CD4-positive, alpha-beta T cell treated with Interleukin-15 for 4 hours (primary cell): ENCODE measurements at places on chromosomes 12 and 14.
A peak's percentile ranks its signal among the peaks of the same experiment; 100 is the strongest.

DNA sequence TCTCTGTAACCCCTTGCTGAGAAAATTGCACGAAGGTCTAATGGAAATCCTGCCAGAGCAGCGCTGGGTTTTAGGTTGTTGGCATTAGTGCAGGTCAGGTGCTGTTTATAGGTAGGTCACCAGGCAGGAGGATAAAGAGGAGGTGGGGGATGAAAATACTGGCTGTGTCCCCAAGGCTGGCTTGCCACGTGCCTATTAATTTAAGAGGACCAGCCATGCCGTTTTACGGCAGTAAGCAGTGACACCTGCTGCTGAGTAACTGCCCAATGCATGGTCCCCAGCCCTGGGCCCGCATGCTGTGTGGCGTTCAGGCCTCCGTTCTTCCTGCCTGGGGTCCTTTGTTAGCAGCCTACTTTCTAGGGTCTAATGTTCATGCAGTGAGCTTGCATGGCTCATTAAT is 67.2 kb downstream of the WDR20 start:
- DNase-seq, result no peak

DNA sequence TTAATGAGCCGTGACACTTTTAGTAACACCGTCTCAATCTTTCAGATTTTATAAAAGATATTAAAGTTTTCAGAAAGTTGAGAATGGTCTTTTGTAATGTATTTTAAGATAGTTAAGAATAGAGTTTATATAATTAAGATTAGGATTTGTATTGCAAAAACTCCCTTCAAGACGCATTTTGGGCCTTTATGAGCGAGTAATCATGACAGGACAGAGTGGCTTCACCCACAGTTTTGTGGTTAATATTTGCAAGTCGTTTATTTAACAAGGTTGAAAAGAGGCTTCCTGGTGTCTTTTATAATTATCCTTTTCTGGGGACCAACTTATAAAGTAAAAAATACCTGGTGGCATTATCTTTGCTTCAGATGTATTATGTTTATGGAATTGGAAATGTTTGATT is 44.0 kb downstream of the TRAF3 start:
- DNase-seq, result no peak

DNA sequence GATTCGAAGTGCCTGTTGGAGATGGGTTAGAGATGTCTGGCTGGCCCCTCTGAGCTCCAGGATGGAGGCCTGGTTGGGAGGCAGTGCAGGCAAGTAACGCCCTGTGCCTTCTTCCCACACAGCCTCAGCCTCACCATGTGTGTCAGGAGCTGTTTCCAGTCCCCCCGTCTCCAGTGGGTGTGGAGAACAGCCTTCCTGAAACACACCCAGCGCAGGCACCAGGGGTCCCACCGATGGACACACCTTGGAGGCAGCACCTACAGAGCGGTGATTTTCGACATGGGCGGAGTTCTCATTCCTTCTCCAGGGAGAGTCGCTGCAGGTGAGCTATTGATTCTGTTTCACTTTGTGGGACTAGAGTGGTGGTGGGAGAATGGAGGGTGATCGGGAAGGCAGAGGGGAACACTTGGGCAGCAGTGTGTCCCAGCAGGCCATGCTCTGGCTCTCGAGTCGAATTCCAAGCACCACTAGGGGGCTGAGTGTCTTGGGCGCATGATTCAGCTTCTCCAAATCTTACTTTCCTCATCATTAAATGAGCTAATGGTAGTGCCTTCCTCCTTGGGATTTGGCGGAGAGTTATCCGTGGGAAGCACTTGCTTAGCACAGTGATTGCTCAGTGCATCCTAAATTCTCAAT is 6.8 kb downstream of the ACAD10 start:
- DNase-seq, result no peak

DNA sequence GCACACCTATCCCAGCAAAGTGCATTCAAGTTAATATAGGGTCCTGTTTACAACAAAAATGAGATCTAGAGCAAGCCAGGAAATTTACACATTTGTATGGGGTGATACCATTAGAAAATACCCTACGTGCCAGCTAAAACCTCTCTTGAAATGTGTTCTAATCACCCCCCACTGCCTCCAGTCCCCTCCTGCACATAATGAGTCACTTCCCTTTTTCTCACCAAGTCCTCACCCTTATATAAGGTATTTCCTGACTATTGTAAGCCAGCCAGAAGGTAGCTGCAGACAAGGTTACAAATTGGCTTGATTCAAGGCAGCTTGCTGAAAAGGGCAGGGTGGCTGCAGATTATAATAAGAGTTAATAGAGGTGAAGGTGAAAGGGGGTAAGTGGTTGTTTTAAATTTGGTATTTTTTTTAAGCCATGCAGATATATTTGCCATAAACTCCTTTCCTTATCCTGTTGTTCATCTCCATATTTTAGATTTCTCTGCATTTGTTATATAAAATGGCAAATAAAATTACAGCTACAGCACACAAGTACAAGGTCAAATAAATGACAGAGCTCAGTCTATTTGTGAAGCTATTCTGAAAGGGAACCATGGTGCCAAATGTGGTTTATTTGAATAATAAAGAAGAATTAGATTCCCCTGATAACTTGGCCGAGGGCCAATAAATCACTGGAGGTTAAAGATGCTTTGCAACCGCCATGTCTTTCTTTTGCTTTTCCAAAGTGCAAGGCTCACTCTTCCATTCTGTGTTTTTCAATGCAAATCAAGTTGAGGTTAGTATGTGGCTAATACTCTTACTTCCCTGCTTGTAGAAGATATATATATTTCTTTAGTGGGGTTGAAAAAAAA is 385.9 kb downstream of the EGLN3 start:
- DNase-seq, result no peak

- DNase-seq, result no peak
Observed at GRCh38 chr12:46815809-46816208, 10.0 kb downstream of the SLC38A4 start.

DNA sequence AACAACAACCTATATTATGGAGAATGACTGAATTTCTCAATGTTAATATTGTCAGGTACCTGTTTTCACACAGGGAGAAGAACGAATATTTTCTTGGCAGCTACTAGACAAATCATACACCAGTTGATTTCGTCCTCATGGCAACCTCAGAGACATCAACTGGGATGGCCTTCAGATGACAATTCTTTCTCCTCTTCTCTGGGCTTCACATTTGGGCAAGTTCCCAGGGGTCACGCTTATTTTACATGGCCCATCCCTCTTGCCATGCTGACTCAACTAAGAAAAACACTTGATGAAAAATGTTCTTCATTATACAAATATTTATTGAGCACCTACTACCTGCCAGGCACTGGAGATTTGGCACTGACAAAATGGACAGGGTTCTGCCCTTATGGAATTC is 29.0 kb downstream of the PPP1R13B start:
- DNase-seq, result no peak

- DNase-seq, result no peak
Observed at GRCh38 chr12:93803424-93803807, 126.2 kb downstream of the CRADD start.

DNA sequence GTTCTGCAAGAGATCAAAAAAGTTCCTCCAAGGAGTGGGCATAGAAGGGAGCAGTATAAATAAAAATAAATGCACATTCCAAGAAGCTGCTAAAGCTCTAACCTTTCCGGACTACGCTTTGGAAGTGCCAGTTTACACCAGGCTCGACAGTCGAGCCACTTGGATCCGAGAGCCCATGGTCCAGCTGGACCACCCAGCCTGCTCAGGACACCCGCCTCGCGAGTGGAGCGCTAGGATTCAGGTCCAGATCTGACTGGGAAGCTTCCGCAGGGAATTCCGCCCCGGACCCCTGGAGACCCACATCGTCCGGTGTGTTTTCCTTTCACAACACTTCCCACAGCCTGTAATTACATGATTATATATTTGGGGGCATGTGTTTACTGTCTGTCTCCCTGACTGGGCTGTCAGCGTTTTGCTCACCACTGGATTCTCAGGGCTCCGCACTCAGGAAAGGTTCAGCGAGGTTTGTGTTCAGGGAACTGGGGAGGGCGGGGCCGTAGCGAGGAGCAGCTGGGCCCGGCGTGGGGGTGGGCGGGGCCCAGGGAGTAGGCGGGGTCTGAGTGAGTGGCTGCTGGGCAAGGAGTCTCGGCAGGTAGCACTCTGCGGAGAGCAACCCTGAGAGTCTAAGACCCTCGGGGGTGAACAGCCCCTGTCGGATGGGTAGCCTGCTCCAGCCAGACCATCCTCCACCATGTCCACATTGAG is 52.3 kb upstream of the TMEM263 start:
- peak; percentile 67 for DNase-seq

DNA sequence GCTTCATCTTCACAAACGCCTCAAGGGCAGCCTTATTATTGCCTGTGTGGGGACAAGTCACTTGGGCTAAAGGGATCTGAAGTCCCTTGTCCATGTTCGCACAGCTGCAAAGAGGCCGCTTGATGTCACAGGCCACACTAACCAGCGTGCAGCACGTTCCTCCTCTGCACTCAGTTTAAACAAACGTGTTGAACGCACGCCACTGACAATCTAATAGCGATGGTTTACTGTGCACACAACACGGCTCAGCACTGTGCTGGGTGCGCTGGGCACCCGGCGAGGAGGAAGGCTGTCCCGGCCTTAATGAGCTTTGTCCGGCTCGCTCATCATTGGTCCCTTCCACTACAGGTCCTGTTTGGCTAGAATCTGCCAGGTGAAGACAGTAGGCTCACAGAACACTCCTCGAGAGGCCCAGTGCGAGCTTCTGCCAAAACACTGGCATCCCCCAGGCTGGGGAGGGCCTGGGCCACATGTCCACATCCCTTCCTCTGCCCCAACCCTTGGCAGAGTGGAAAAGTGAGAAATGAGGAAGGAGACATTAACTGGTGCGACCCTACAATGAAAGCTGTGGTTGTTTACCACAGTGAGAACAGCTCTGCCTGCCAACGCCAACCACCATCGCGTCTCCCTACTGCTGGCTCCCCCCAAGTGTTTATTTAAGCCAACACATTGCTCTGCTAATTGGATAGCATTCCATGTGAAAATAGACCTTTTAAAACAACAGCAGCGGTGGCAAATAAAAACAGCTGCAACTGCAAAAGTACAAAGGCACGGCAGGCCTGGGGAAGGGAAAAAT is 113.2 kb downstream of the RBM19 start:
- no peak for DNase-seq

DNA sequence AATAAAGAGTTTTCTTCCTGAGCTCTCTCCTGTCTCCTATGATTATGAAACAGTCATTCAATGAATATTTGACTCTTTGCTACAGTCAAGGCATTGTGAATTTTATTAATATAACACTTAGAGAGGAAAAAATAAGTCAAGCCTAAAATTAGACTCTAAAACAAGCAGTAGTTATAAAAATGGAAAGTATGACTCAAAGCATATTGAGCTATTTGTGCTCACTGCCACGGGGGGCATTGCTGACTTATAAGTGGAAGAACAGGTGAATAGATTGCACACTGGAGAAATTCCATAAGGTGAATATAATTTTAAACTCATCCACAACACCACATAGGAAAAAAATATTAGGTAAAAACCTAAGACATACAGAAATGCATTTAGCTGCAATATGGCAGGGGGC is 87.7 kb upstream of the CCDC196 start:
- no peak for DNase-seq

GRCh38 chr14:104030958-104031357 is 54.5 kb upstream of the ASPG start:
- DNase-seq, result no peak

GRCh38 chr12:6839482-6840201 is 1.1 kb upstream of the GNB3 start:
- no peak for DNase-seq

DNA sequence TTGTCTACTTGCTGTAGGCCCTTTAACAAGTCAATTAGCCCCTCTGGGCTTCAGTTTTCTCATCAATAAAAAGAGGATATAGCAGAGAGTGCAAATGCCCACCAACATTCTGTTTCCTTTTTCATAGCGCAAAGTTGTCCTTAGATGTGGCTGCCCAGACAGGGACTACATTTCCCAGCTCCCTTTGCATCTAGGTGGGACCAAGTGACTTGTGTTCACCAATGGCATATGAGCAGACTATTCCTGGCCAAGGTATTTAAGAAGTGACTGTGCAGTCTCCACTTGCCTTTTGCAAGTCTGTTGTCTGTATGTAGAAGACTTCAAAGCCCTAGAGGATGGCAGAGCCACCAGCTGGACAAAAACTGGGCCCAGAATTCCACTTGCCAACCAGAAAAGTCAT is 59.7 kb downstream of the DAO start:
- peak; percentile 4 for DNase-seq

DNA sequence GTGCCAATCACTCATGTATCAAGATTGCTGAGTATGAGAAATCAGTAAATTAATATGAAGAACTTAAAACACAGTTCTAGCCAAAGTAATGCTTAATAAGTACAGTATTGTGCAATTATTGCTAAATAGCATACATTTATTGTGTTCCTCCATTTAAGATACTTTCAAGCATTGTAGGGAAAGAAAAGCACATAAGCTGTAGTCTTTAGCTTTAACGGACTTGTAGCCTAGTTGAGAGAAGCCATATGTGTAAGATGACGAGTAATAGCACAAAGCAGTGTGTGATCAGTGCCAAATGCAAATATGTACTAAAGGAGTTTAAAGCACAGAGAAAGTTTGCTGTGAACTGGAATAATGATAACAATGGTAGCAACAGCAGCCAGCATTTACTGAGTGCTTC is 38.1 kb downstream of the ETV6 start:
- DNase-seq, result no peak

DNA sequence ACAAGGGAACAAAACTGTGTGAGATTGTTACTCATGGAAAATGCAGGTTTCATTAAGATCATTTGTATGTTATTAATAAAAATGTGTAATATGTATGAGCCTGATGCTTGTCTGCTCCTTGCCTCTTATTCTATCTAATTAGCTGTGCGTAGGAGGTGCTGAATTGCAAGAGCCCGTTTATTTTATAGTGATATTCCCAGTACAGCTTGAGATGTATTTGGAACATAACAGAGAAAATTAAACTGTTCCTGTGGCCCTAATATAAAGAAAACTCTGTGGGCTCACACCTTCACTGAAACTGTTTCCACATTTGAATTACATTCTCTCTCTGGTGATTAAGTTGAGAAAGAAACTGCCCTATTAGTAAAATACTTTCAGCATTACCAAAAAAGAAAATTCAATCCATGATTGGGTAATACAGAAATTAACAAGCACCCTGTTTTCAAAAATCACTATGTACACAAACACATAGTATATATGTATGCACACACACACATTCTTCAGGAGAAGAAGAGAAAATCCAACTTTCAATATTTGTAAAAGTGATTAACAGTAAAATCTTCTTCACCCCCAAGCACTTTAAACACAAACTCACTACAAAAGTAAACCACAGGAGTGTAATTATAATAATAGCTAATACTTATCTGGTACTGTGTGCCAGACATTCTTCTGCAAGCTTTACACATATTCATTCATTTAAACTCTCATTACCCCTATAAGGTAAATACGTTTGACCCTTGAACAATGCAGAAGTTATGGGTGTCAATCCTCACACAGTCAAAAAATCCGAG is 233.2 kb downstream of the PHLDA1 start:
- no peak for DNase-seq

GRCh38 chr12:66941150-66941549 is 262.3 kb upstream of the GRIP1 start:
- no peak for DNase-seq

GRCh38 chr12:78951803-78952551 is 87.4 kb downstream of the SYT1 start:
- no peak for DNase-seq
